ENCODE measurements at places on chromosomes 1 and 21.

- DNase-seq, result no peak
Measured at GRCh38 chr1:228985661-228986060, 250.4 kb downstream of the RHOU start.

- DNase-seq, result no peak
Measured at GRCh38 chr1:65395887-65396612, 24.4 kb upstream of the LEPR start.

- peak; percentile 86 for DNase-seq
Measured at GRCh38 chr1:10693497-10694273, 102.8 kb downstream of the CASZ1 start.

DNA sequence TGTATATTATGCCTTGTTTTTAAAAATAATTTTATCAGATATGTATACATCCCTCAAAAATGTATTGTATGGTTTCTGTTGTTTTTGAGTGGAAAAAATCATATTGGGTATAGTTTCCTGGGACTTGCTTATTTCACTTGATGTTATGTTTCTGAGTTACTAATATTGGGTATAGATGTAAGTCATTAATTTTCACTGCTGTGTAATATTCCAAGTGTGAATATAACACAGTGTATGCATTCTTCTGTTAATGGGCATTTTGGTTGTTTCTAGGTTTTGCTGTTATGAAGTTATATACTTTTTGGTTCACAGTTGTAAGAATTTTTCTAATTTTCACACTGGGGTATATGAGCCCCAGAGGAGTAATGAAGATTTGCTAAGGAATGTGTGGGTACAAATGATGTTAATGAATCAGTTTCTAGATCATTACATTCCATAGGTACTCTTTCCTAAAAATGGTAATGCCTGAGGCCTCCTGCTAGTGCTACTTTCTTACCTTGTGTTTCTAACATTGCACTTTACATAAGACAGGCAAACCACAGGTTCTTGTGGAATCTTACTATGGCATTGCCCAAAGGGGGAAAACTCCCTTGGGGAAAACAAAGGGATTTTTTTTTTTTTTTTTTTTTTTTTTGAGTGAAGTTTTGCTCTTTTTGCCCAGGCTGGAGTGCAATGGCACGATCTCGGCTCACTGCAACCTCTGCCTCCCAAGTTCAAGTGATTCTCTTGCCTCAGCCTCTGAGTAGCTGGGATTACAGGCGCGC lies 3.2 kb downstream of the TTC3 start:
- DNase-seq, result no peak

GRCh38 chr1:163875927-163876320 lies 554.2 kb downstream of the NUF2 start:
- DNase-seq, result no peak

- peak; percentile 68 for DNase-seq
Measured at GRCh38 chr21:41767606-41768436, 969 bp upstream of the RIPK4 start.

- DNase-seq, result no peak
Measured at GRCh38 chr1:78297836-78298235, 192.9 kb upstream of the PTGFR start.

GRCh38 chr1:3003039-3003940 lies 18.0 kb upstream of the ACTRT2 start:
- no peak for DNase-seq

- DNase-seq, result no peak
Measured at GRCh38 chr1:180542838-180543145, 16.0 kb upstream of the OVAAL start.

DNA sequence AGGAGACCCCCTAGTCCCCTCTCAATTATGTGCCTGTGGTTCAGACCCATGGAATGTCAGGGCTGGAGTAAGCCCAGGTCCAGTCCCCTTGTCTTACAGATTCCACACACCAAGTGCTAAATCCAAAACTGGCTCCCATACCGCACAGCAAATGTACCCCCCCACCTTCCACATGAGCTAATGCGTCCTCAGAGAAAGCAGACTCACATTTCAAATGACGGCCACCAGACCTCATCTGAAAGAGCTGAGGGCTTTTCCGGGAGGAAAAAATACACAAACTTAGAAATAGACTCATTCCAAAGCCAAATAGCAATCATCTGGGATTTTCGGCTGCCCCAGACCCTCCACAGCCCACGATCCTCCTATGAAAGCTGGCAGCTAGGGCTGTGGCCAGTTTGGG lies 12.8 kb upstream of the CNTN2 start:
- no peak for DNase-seq

DNA sequence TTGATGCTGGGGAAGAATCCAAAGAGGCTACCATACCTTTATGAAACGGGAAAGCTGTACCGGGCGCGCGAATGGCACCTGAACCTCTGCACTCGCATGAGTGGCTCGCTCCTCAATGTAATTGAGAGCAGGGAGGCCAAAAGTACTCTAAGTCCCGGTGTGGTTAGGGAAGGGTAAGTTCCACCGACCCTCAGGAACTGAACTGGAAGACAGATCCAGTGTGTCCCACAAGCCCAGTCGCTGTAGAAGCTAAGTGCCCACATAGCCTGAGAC lies 1.0 kb downstream of the GATAD2B start:
- DNase-seq, result no peak

- DNase-seq, result peak; percentile 25
Measured at GRCh38 chr1:6180268-6180706, at the start of gene CHD5. CHD5 (minus strand) TSS chr1:6180321; CDS start chr1:6180023, 298 bp downstream.

DNA sequence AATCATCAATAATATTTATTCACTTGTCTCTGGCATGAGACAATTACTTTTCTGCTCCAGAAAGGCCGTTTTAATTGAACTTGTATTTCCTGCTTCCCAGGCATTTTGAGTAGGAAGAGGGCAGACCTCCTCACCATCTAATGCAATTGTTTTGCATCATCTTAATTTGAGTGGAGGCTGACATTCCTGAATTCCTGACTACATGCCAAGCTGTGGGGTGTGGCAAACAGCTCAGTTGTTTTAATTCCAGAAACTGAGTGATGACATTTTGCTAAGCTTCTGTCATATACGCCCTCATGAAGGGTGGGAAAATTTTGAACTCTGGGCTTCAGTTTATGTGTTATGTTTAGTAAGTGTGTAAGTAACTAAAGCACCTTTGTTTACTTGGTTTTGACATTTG lies 125.4 kb upstream of the USP25 start:
- DNase-seq, result no peak

- no peak for DNase-seq
Measured at GRCh38 chr1:156062189-156062588, 1.2 kb downstream of the RAB25 start.

- DNase-seq, result no peak
Measured at GRCh38 chr1:15707239-15707925, 23.3 kb downstream of the PLEKHM2 start.

DNA sequence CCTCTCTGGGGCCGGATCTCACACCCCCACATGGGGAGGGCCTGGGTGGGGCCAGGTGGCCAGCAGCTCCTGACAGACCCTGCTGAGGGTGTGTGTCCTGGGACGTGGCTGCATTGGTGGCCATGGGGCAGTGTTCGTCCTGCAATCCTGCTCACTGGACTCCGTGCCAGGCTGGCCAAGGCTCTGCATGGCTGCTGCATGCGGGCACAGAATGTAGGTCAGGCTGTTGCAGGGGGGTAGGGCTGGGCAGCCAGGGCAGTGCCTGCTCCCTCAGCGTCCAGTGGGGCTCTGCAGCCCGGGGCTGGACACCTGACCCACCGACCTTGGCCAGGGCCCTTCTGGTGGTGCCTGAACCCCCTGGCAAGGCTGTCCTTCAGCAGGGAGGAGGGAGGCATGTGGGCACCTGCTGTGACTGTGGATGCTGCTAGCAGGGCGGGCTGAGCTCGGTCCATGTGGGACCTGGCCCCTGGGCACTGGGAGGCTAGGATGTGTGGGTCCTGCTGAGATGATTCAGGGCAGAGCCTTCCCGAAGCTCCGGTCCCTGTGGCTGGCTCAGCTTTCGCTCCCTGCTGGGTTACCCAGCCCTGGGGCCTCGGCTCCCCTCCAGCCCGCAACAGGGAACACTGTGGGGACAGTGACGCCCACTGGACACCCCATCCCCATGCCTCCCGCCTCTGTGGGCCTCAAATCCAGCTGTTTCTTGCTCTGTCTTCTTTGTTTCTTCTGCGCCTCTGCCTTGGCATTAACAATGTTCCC lies 14.9 kb upstream of the PLCH2 start:
- no peak for DNase-seq

DNA sequence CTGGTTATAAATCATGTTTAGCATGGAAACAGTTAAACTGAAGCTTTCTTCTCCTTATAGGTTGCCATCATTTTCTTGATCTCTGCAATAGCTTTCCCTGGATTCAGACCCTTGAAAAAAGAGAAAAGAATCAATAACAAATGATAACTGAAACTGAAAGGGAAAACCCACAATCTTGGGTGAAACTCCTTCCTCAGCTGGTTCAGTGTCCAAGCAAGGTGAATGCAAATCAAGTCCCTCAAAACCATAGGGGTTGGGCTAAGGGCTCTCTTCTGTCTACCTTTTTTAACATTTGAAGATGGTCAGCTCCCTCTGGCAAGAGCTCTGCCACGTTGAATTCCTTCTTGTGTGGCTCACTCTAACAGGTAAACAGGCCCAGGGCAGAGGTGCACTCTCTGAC lies 7.1 kb upstream of the ATP13A2 start:
- no peak for DNase-seq

- no peak for DNase-seq
Measured at GRCh38 chr1:13543451-13544220, 29.8 kb upstream of the LRRC38 start.

DNA sequence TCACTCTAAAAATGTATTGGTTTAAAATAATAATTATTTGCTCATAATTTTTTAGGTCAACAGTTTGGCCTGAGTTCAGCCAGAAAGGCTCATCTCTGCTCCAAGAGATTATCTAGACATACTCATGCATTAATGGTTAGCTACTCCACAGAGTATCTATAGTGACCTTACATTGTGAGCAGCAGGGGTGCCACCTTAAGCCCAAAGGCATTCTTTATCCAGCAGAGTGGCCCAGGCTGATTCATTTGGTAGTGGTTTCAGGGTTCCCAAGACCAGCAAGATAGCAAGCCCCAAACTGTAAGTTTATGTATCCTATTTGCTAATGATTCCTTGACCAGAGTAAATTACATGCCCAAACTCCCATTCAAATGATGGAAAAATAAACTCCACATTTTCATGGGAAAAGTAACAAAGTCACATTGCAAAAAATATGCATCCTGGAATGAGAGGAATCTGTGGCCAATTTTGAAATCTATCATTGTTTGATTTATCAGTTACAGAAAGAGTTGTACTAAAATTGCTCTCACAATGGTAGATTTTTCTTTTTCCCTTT lies 182.6 kb upstream of the KCNK2 start:
- no peak for DNase-seq

- no peak for DNase-seq
Measured at GRCh38 chr1:16139473-16139962, 16.4 kb downstream of the EPHA2 start.

DNA sequence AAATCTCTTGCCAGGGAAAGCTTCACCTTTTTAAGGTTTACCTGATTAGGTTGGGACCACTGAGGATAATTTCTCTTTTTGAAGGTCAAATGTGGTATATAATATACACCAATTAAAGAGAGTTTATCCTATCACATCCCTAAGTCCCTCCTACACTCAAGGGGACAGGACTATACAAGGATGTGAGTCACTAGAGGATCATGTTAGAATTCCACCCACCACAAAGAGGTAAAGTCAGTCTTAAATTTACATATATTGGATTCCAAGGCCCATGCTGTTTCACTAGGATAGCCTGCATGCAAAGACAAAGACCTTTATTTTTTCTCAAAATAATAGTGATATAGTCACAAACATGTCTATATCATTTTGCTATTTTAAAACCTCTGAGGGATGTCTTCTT lies 164.4 kb downstream of the GIPC2 start:
- no peak for DNase-seq

Data from common myeloid progenitor, CD34-positive (primary cell).